Cardiac fibroblast (primary cell): ENCODE measurements at places on chromosomes 7 and 10.

DNA sequence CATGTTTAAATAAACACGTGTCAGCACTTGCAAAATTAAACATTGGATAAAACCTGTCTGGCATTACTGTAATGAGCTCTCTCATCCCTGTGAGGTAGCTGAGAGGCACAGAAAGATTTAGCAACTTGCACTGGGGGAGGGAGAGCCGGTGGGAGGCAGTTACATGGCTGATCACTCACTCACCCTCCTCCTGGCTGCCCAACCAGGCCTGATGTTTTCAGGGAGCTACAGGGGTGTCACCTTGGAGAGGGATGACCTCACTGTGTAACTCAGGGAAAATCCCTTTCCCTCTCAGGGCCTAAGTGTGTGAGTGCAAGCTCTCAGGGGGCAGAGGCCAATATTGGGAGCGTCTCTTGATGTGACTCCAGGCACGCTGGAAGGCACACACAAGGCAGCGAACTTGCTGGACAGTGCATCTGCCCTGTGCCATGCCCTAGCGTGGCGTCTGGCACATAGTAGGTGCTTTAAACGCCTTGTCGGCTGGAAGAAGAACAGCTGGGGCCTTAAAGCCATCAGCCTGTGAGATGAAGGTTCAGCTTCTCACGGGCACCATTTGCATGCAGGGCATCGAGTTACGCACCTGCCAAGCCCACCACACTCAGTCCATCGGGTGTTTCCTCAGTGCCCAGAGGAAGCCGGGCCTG, 51.1 kb downstream of the ELFN1 start:
- peak; percentile 15 for DNase-seq

- no peak for DNase-seq
Observed at GRCh38 chr7:128060018-128060417, 28.8 kb upstream of the LRRC4 start.

DNA sequence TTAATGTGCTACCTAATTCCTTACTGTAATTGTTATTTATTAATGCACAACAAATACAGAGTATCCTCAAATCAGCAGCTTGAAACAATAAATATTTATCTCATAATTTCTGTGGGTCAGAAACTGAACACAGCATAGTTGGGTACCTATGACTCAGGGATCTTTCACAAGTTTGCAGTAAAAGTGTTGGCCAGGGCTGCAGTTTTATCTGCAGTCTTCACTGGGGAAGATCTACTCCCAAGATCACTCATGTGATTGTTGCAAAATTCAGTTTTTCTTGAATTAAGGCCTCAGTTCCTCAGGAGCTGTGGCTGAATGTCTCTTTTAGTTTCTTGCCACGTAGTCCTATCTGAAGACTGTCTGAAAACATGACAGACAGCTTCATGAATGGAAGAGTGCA, 237.8 kb downstream of the ZWINT start:
- DNase-seq, result no peak

- DNase-seq, result no peak
Observed at GRCh38 chr7:13031468-13031867, 344.0 kb downstream of the ARL4A start.

- no peak for DNase-seq
Observed at GRCh38 chr10:110151971-110152370, 55.4 kb upstream of the MXI1 start.

DNA sequence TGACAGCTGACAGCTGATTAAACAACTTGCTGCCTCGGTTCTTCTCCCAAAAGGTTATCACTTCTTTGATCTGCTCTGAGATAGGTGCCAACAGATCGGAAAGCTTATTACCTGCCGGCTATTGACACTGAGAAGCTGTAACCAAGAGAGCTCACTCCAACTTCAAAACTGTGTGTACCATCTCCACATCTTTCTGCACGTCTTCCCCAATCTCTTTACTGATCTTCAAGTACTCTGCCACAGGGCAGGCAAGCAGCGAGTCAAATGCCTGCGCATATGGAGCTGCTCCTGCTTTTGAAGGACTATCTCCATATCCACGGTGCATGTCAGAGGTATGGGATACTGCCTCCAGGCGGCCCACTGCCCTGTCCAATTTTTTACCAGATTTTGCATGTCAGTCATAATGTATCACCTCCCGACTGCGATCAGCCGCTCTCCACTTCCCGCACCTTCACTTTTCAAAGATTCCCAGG, 352 bp upstream of the ZNF485 start:
- DNase-seq, result no peak
